ENCODE measurements at places on chromosomes 5 and 9.
A peak's percentile ranks its signal among the peaks of the same experiment; 100 is the strongest.

DNA sequence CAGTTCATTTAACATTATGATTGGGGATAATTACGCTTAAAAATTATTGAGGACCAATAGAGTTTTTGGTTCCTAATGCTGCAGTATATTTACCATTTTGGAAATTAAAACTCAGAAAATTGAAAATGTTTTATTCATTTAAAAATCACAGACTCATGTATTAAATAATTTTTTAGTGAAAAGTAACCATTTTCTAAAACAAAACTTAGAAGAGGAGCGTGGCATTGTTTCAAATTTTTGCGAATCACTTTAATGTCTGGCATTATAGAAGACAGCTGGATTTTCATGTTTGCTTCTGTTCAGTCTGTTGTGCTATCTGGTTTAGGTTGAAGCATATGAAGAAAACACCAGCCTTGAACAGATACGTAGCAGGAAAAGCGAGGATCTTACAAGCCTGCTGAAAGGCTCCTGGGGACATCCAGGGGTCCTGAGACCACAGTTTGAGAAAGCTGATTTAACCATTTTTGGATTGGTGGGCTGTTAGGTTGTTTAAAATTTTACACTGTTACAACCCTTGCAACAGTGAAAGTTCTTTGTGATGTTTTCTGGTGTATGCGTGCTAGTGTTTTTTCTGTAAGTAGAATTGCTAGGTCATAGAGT is 1.6 kb downstream of the ZFYVE16 start:
- no peak for DNase-seq

- no peak for DNase-seq
Measured at GRCh38 chr5:170289121-170289520, 8.5 kb downstream of the LCP2 start.

- no peak for DNase-seq
Measured at GRCh38 chr5:150153957-150154617, 1.6 kb downstream of the PDGFRB start.

DNA sequence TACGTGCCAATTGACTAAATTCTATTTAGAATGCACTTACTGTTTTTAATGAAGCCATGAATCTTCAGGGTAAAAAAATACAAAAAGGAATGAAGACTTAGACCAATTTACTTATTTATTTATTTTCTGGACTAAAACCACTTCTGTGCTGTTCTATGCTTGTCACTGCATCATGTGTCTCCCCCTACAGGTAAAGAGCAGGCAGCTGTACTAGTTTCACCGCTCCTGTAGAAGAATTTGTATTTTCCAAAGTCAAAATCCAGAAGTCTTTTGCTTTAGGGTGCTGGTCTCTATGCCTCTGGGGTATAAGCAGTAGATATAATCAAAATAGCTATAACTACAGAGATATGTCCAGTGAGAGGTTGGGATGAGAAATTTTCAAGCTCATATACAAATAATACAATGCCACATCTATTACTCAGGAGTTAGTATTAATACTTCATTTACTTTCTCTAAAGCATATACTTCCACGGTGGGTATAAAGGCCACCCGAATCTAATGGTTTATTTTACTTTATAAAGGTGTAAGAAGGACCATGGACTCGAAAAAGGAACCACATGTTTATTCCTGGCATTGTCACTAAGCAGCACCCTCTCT is 591.5 kb downstream of the RAB3C start:
- no peak for DNase-seq

DNA sequence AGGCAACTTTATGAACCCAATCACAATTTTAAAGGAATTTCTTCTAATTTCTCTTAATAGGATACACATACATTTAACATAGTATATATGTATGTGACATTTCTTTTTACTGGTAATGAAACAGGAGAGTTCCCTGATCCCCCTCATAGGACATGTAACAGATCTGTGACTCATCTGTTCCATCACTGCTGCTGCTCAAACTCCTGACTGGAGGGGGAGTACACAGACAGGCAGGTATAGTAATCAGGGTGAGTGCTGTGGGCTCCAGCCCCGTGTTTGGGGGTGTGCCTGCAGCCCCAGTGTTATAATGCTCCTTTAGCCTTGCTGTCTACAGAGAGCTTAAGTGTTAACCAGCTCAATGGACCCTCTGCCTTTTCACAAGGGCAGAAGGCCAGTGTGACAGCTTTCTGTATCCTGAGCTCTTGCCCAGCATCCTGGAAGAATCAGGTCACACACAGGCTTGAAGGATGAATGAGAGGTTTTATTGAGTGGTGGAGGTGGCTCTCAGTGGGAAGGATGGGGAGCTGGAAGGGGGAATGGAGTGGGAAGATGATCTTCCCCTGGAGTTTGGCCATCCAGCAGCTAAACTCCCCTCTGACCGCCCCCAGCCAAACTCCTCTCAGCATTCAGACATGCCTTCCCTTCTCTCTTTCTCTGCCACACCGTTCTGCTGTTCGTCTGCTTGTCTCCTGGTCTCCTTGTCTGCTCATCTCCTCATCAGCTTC is 161.3 kb downstream of the ZNF608 start:
- no peak for DNase-seq

GRCh38 chr5:1507014-1507375 is 16.8 kb downstream of the LPCAT1 start:
- no peak for DNase-seq

GRCh38 chr5:8176101-8176693 is 307.2 kb downstream of the MTRR start:
- DNase-seq = no peak

- DNase-seq = no peak
Measured at GRCh38 chr9:81052846-81053245, 636.5 kb downstream of the TLE1 start.

- DNase-seq = no peak
Measured at GRCh38 chr9:86573886-86574285, 219.7 kb upstream of the TUT7 start.

DNA sequence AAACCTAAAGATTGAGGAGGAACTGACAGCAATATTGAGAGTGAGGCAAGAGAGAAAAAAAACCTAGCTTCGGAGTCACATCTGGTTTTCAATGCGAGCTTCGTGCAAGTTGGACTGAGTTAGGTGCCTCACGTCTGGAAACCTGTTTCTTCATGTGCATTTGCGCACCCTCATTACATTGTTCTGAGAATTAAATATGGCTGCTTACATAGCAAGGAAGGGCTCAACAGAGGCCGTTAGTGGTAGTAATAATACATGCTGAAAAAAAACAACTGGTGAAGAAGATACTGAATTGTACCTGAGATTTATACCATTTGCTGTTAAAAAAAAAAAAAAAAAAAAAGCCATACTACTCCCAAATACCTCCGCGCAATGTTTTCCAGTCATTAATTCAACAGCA is 18.6 kb downstream of the DNAJA1 start:
- no peak for DNase-seq

GRCh38 chr5:178464431-178465048 is 125.7 kb downstream of the COL23A1 start:
- DNase-seq = no peak

GRCh38 chr5:127358284-127358683 is 67.7 kb downstream of the MEGF10 start:
- no peak for DNase-seq

DNA sequence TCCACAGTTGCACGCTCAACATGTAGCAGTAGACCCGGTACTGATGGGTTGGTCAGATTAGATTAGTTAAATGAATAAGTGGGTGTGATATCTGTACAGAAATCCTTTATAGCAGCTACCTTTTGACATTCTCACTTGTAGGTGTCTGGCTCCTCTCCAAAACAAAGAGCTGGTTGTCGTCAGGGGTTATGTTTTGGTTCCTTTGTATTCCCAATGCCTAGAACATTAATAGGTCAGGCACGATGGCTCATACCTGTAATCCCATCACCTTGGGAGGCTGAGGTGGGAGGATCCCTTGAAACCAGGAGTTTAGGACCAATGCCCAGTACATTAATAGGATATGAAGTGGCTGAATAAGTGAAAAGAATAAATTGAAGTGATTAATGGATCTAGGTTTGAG is 182.1 kb downstream of the SNCAIP start:
- DNase-seq = no peak

- DNase-seq = no peak
Measured at GRCh38 chr5:151947931-151948608, 23.4 kb upstream of the GLRA1 start.

GRCh38 chr5:43008363-43009153 is 31.6 kb downstream of the ANXA2R start:
- DNase-seq = peak; percentile 88

DNA sequence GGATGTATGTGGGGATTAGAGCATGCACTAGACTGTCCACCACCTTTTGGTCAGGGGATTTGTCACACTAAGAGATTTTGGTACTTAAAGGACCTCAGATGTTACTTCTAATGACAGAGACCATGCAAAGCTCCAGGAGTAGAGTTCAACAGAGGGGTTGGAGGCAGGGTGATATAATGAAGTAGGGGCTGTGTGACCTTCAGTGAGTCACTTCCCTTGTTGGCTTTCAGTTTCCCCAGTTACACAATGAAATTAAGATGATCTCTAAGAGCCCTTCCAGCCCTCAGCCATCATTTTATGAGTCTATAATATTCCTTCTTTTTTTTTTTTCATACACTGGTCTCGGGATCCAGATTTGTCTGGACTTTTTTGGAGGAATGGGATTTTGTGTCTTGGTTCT is 26.8 kb downstream of the GLRA1 start:
- no peak for DNase-seq

- DNase-seq = no peak
Measured at GRCh38 chr9:129206905-129207304, 28.8 kb upstream of the IER5L start.

DNA sequence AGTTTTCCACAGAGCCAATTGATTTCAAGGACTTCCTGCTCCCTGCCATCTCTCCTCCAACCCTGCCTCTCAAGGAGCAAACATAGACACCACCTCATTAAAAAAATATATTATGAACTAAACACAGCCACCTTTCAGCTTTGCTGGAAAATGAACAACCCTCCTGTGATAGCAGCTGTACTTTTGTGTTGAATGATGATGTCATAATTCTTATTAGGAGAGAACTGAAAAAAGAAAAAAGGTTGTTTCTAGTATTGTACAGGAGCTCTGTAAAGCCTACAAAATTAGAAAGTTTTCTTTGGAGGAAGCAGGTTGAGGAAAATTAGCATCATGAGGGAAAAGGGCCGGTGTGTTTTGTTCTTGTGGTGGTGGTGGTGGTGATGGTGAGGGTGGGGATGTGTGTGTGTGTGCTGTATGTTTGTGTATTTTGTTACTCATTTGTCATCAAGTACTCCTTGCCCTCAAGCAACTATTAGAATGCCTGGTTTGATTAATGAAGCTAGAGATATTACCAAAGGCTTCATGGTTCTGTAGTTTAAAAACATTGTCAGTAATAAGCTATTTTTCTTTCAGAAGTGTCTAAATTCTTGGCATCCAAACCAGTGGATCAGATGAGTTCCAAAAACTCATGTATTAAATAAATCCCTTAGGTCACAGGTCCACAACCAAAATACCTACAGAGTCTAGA is 405.9 kb downstream of the TLE4 start:
- no peak for DNase-seq

DNA sequence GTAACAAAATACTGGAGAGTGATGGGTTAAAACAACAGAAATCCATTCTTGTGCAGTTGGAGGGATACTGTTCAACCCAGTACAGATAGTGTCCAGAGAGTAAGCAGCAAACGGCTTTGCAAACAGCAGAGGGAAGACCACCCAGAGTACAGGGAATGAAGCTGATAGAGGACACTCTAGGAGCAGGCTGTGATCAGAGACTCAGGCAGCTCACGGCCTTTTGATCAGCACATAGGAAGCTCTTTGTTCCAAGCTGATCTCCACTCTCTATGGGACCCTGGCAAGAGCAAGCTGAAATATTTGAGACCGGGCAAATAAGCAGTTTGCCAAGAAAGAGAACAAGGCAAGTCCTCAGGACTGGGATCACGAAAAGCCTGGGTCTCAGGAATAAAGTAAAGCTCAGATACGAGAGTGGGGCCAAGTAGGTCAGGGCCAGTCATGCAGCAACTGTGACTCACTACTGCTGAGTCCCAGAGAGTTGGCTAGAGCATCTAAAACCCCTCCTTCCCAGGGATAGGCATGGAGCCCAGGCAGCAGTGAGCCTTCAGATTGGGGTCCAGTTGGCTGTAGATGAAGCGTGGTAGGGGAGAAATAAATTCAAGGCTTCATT is 52.4 kb downstream of the MELK start:
- DNase-seq = no peak

- no peak for DNase-seq
Measured at GRCh38 chr5:1423901-1424603, 21.2 kb downstream of the SLC6A3 start.

- no peak for DNase-seq
Measured at GRCh38 chr5:35881758-35882157, 25.1 kb downstream of the IL7R start.

DNA sequence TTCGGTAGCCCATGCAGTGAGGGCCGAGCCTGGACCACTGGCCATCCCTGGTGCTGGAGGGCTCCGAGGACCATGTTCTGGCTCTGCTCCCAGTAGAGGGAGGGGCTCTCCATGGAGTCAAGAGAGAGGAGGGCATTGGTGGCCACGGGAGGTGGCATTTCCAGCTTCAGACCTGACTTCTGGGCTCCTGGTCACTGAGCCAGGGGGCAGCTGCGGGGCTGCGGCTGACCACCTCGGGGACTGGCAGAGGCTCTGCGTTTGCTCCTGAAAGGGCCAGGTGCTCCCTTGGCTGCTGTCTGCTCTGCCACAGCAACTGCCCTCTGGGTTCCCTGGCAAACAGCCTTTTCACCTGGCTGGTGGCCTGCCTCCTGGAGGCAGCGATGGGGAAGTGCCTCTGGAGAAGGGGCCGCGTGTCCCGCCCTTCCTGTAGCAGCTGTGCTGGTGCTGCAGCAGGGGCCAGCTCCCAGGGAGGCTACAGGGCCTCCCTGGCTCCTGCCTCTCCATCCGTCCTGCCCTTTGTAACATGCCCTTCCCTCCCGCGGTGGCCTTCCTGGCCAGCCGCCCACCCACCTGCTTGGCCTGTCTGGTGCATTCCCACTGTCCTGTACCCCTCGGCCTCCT is 144.6 kb downstream of the CACNA1B start:
- DNase-seq = no peak

DNA sequence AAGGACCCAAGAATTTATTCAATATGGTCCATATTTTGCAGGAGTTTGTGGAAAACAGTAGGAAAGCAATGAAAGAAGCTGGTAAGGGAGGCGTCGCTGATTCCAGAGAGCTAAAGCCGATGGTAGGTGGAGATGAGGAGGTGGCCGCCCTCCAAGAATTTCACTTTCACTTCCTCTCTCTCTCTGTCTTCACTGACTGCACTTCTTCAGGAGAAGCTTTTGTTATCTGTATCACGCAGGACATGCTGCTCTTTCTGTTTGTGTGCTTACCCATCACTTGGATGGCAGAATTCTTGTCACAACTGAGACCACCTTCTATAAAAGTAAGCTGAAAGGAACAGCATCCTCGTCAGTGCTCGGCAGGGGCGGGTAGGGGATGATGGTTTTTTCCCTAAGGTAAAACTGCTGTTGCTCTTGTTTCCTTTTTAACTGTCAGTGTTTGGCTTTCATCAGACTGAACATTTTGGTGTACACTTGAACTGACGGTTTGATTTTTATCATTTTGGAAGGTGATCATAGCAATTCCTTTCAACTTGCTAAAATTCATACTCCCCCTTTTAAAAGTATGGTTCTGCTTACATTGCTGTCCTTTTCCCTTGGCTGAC is 62.4 kb upstream of the FSD1L start:
- DNase-seq = no peak

GRCh38 chr5:136226401-136226800 is 33.4 kb upstream of the SMIM32 start:
- no peak for DNase-seq
